Stimulated activated CD8-positive, alpha-beta memory T cell treated with anti-CD3 and anti-CD28 coated beads, Interleukin-4, amount 100 ng/mL, for 1 hour (primary cell): ENCODE measurements at places on chromosomes 4 and X.

DNA sequence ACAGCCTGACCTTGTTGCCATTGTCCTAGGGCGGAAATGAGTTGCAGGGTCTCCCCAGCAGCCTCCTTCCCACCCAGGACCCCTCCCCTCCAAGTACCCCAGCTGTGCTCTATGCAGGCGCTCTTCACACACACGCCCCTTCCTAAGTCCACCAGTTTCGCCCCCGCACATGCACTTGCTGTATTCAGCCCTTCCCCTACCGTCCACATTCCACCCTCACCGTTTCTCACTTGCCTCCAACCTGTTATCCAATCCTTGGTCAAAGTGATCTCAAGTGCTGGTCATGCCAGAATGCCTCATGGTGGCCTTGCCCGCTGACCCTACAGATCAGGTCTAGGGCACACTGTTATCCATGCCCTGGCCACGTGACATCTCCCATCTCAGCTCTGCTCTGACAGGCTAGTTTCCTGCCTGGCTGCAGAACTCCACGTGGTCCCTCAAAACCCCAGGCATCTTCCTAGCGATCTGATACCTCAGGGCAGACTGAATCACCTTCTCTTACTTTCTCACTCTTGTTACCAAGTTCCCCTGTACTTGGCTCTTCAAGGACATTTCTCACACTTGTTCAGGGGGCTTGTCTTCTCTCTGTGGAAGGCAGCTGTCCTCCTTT, 39.7 kb downstream of the NSG1 start:
- no peak for DNase-seq

DNA sequence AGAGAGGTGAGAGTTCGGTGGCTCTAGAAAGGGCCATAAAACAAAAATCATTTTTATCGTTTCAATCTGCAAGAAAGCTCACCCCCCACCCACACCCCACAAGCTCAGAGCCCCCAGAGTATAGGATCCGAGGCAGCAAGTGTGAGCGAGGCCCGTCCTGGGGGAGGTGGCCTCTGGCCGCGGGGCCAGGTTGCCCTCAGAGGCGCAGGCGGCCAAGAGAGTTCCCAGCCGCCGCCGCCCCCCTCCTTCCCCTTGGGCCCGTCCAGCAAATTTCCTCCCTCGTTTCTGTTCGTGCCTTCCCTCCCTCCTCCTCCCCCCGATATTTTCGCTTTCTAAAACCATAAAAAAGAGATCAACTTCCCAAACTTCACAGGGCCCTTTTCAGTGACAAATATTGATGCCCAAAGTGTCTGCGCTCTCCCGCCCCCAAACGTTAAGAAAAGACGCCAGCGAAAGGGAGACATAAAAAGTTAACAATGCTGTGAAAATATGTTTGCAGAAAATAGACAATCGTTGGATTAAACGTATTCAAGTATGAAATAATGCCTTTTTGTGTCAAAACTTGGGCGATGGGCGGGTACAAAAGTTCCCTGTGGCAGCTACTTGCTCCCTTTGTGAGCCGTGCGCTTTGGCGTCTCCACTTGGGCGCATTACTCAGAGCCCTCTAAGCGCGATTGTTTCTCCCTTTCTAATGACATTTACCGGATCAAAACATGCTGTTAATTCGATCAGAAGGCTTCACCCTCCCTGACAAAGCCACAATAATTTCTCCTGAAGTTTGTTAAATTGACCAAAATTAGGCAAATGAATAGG, 1.1 kb upstream of the HELT start:
- no peak for DNase-seq

DNA sequence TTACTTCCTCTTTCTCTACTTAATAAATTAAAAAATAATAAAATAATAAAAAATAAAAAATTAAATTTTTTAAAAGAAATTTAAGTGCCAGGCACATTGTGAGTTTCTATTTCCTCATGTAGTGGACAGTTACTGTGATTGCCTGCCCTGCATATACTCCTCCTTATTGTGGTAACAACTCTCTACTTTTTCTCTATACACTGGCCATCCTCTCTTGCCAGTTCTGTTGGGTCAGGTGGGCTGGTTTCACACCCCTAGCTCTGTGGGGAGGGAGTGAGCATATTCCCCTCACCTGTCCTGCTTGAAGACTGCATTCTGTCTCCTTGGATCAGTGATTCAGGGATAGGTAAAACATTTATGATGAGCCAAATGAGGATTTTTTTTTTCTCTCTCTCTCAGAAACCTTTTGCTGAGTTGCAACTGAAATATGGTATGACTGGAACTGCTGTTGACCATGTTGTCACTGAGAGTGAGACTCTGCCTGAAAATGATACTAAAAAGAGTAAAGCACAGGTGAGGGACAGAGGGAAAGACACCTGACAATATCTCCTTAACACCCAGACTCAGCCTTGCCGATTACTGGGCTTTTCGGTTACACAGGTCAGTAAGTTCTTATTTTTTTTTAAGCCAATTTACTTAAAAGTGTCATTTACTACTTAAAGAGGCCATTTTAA, 37.2 kb downstream of the CXXC4 start:
- no peak for DNase-seq

GRCh38 chrX:151789179-151789800, 54.7 kb downstream of the CNGA2 start:
- DNase-seq, result no peak

DNA sequence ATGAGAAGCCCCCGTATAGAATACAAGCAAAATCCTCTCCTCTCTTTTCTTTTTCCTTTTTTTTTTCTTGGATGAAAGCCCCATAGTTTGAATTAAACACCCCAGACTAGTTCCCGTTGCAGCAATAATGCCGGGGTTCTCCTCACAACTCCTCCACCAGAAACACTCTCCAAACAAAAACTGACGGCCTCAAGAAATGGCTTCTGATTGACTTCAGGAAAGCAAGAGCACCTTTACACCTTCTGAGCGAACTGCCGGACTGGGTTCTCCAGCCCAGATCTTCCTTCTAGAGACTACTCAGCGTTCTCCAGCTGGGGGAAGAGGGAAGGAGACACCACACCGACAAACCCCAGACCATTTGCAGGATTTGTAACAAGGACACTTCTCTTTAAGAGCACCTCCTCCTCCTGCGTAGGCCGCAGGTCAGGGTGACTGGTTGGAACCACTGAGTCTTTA, 4.0 kb downstream of the HAND2 start:
- no peak for DNase-seq

DNA sequence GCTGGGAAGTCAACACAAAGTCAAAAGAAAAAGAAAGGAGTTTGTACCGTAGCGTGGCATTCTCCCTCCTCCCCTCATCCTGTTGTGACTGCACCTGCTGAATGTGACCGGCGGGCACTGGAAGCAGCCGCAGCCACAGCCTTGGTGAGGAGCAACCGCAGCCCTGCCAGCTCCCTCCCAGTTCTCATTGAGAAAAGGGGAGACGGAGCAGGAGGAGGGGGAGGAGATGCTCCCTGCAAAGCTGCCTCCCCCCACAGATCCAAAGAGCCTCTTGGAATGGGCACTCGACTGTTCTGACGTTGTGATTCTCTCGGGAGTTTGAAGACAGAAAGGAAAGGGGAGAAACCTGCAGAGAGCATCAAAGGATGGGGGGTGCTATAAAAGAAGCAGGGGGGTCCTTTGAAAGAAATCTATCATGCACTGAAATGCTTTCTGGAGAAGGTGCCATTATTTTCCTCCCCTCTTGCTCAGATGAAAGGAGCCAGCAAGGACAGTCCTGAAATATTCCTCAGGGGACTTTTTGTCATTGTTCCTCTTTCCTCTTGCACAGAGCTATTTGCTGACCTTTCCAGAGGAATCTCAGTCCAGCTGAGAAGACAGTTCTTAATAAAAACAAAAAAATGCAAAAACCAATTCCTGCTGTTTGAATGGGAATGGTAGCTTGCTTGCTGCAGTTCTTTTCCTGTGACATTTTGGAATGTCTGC, 429.7 kb downstream of the MAPK10 start:
- DNase-seq, result no peak

GRCh38 chr4:156762851-156763250, 208.7 kb downstream of the PDGFC start:
- DNase-seq, result no peak

- no peak for DNase-seq
These were observed 11.7 kb downstream of the KIAA0232 start for GRCh38 chr4:6794189-6794588.

- no peak for DNase-seq
These were observed 60.0 kb downstream of the TMEM164 start for GRCh38 chrX:110062919-110063318.

- DNase-seq, result no peak
These were observed 75.4 kb downstream of the LIMCH1 start for GRCh38 chr4:41613386-41613785.

GRCh38 chrX:153620576-153620975, 21.6 kb upstream of the CCNQ start:
- DNase-seq, result no peak

DNA sequence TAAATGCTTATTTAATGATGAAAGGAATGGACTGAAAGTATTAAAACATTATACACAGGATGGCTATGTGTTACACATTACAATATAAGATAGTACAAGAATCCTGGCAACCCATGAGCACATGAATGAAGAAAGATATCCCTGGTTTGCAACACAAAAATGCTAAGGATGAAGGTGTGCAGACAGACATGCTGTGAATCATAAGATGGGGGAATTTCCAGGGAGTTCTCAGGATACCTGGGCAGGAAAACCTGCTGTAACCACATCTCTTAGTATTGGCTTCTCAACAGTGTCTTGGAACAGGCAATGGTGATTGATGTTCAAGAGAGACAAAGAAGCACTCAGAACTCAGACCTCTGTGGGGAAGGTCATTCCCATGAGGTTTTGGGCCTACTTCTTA, 23.9 kb upstream of the ANOS1 start:
- DNase-seq, result no peak

DNA sequence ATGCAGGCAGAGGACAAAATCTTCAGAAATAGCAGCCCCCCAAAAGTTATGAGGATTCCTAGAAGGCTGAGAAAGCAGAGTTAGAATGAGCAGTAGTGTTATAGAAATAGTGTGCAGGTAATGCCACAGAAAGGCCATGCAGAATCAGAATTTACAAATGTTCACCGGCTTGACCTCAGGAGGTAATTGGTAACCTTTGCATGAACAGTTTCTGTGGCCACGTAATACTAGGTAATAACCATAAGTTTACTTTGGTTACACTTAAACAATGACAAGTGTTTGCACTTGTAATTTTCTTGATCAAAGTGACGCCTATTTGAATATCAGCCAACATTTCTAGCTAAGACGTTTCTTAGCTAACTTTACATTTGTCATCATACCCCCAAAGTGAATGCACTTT, 393.6 kb downstream of the GPAT3 start:
- DNase-seq, result no peak

DNA sequence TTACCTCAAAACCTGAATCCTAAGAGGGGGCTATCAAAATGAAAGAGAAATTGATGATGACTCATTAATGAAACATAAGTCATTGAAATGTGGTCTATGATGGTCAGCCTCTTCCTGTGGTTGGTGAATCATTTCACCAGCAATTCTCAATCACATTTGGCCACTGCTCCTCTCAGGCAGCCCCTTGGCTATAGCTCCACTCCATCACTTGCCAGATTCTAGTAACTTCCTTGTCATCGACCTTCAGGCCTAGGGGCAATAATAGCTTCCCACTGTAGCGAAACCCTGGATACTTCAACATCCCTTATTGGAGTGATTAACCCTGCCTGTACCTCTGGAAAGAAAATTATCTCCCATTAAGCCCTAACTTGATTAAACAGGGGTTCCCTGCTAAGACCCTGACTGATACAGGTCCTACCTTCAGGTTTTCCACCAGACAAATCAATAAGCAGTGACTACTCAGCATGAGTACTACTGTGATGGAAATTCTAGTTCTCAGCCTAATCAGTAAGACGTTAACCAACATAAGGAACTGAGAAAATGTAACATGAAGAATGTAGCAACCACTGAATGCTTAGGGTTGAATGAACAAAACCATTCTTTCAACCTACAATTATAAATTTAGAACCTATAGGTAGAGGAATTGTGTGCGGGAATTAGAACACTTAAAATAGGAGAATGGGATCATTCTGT, 30.4 kb downstream of the ADH7 start:
- no peak for DNase-seq

DNA sequence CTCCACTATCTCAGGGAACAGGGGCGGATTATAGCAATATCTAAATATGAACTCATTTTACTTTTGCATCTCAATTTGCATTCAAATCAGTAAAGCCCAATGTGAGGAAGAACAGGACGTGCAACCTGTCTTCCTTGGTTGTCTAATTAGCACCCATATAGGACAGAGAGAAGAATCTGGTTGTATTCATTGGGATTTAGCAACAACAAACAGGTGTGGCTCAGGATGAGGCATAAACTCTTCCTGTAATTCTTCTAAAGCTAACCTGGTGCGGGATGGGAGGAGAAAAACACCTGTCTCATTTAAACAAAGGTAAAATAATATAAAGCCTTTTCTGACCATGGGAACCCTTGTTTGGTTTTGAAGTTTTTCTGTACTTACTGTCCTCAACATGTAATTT, 22.2 kb downstream of the TMPRSS11A start:
- no peak for DNase-seq

- no peak for DNase-seq
These were observed 29.6 kb downstream of the SATL1 start for GRCh38 chrX:85213792-85214530.

- DNase-seq, result no peak
These were observed 605.9 kb upstream of the DIPK2B start for GRCh38 chrX:45806410-45807121.

- DNase-seq, result no peak
These were observed 53.2 kb upstream of the MCUB start for GRCh38 chr4:109506890-109507289.

GRCh38 chrX:15465896-15466651, 27.1 kb downstream of the PIR start:
- DNase-seq, result no peak

GRCh38 chr4:102981005-102981404, 38.5 kb downstream of the SLC9B1 start:
- no peak for DNase-seq

DNA sequence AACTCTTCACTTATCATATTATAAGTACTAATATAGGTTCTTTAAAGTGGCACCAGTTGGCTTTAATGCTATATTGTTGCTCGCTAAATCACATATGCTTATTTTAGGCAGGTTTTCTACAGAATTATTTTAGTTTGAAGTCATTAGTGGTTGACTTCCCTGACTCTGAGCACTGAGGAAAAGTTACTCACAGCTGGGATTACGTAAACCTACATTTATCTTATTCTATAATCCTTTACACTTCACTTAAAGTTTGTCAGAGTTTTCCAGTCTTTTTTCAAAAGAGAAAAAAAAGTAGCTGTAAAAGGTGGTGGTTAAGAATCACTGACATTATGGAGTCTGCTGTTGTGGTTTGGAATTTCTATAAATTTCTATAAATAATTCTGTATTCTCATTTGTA, 5.8 kb downstream of the UGT2B4 start:
- no peak for DNase-seq

DNA sequence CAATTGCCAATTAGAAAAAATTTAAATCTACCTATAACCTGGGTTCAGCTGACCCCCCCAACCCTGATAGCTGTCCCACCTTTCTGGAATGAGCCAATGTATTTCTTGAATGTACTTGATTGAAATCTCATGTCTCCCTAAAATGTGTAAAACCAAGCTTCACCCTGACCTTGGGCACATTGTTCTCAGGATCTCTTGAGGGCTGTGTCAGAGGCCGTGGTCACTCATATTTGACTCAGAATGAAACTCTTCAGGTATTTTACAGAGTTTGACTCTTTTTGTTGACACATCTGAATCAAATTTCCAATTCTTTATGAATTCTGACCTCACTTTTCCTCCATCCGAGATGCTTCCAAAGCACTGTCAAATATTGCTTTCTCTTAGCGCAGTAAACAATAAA, 115.3 kb upstream of the BEND4 start:
- no peak for DNase-seq
